ENCODE measurements at places on chromosomes 1 and 21.
A peak's percentile ranks its signal among the peaks of the same experiment; 100 is the strongest.

GRCh38 chr1:243525085-243525487 is 269.2 kb downstream of the SDCCAG8 start:
- DNase-seq, result peak; percentile 94

- DNase-seq, result no peak
Measured at GRCh38 chr21:44326716-44327602, 12.2 kb downstream of the CFAP410 start.

- no peak for DNase-seq
Measured at GRCh38 chr1:207454046-207454964, at the start of gene CR2. Gene CR2 (plus strand): TSS chr1:207454328. CDS start chr1:207454419, 91 bp downstream.

DNA sequence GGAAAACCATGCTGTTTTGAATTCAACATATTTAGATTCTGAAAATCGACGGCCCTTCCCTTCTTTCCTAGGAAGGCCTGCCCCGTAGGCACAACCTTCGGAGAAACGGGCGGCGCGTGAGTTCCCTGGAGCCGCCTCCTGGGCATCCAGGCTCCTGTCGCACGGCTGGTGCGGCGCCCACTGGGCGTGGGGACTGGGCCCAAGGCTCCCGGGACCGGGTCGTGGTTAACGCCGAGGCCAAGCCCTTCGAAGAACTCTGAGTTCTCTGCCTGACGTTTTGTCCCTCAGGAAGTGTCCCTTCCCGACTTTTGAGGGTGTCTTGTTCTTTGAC is 19.2 kb upstream of the TBX15 start:
- no peak for DNase-seq

GRCh38 chr1:197916500-197916983 is 630 bp upstream of the LHX9 start:
- no peak for DNase-seq
